ENCODE measurements at places on chromosomes 11 and 22.

GRCh38 chr11:100712583-100712982, 25.5 kb downstream of the ARHGAP42 start:
- no peak for DNase-seq

- no peak for DNase-seq
These were observed 375.6 kb upstream of the C11orf87 start for GRCh38 chr11:109046284-109046992.

DNA sequence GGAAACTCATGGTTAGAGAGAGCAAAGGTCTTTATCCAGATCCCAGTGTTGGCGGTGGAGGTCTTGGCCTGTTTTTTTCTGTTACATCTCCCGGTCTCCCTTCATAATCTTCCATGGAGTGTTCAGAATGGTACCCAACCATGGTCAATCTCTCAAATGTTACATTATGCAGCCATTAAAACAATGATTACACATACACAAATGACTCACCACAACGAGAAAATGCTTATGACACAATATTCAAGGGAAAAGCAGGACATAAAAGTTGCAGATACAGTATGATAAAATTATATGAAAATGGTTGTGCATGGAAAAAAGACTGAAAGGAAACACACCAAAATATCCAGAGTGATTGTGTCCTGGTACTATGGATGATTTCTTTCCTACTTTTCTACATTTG, 17.8 kb upstream of the CSNK1E start:
- DNase-seq, result no peak

DNA sequence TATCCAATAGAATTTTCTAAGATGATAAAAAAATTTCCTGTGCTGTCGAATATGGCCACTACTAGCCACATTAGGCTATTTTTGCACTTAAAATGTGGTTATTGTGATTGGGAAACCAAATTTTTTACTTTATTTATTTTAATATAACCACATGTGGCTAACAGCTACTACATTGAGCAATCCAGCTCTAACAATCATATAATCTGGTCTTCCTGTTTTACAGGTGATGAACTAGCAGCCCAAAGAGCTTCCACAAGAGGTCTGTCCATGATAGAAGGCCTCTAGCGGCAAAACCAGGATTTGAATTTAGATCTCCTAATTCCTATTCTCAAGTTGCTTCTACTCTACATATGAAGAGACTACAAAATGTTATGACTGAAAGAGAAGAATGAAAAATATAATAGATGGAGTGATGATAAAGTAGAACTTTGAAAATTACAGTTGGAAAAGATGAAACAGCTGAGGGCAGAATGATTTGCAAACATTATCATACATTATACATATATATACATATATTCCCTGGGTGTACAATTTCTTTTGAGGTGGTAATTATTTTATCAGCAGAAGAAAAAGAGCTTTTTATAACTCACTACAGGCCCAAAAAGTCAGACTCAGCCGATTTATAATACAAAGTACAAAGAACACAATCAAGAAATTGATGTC, 363.5 kb upstream of the PITPNB start:
- DNase-seq, result no peak

- no peak for DNase-seq
These were observed 664 bp upstream of the PRSS23 start for GRCh38 chr11:86799680-86800075.

DNA sequence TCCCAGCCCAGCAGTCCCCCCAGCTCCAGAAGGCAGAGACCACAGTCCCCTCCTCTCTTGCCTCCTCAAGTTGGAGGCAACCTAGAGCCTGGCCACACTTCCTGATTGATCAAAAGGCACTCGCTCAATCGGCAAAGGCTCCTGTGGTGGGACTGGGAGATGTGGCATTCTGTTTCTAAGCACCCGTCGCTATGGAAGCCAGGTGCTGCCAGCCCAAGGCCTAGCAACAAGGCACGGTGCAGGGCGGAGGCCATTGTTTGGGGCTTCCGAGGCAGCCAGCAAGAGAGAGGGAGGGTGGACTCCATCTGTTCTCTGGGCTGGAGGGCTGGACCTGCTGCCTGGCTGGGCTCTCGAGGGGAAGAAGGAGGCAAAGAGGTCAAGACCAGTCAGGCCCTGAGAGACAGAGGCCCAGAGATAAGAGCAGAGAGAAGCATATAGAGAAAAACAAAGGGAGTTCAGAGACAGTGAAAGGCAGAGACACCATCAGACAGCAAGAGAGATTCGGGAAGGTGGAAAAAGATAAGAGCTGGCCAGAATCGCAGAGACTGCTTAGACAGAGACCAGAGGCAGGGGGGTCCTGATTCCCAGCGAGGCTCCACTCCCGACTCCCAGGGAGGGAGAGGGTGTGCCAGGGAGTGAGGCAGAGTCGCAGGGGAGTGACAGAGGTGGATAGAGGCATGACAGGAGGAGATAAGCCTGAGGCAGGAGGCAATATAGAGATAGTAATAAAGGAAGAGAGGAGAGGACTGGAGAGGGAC, 21.2 kb downstream of the PDE2A start:
- DNase-seq, result no peak

GRCh38 chr11:1263010-1263409, 40.1 kb downstream of the MUC5B start:
- DNase-seq, result peak; percentile 37

GRCh38 chr22:39917197-39917643, 16.3 kb downstream of the GRAP2 start:
- no peak for DNase-seq

DNA sequence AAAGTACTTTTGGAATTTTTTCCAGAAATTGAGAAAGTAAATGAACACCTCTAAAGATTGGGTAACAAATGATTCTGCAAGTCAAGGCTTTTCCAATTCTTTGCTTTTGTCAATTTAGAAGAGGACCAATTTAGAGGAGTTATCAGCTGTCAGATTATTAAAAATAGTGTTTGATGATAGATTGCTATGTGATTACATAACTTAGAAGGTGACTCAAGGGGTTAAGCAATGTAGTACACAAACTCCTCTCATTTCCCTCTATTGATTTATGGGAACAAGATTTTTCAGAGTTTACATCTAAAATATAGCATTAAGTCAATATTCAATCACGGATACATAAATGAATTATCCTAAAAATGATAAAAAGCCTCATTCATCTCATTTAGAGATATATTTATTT, 70.3 kb downstream of the INSC start:
- DNase-seq, result no peak

DNA sequence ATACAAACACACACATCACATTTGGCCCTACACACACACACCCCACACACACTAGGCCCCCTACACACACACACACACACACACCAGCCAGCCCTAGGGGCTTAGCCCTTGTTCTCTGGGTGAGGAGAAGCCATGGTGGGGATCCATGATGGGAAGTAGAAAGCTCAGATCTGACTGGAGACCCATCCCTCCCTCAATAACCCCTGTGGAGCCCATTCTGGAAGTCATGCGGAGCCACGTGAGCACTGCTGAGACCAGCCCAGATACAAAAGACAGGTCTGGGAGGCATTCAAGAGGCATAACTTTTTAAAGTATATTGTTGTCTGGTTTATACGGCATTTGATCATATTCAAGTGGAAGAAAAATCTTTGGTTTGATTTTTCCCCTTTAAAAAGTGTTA, 448.5 kb downstream of the SOX6 start:
- no peak for DNase-seq

DNA sequence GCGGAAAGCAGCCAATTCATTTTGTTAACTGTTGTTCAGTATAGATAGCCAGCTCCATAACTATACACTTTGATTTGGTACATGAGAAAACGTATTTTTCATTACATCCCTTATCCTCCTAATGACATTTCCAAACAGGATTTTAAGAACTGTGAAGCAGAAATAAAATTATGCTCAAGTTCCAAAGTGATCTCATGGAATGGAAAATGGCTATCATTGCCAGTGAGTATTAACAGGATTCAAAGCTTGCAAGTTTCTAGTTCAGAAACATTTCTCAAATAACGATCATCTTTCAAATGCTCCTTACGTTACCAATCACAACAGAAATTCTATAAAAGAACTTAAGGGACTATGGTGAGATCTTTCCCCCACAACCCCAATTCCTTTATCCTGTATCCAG, 53.7 kb downstream of the CADM1 start:
- DNase-seq, result no peak

GRCh38 chr11:45151362-45151982, 5.0 kb downstream of the PRDM11 start:
- no peak for DNase-seq

DNA sequence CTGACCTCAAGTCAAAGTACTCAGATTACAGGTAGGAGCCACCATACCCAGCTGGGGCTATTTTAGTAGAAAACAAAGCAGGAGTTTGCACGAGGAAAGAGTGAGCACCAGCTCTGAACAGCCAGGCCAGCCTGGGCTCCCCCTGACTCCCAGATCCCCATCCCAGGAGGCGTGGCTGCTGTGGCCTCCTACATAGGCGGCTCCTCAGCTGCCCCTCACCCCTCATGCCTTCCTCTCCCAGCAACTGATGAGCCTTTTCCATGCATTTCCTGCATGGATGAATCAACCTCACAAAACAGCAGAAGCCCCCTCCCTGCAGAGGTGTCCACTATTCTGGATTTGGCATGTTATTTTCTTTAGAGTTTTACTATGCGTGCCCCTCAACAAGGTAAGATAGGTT, 10.5 kb upstream of the FLRT1 start:
- DNase-seq, result no peak

GRCh38 chr11:70656252-70656651, 257.9 kb downstream of the CTTN start:
- no peak for DNase-seq

- DNase-seq, result no peak
These were observed 17.8 kb downstream of the CHORDC1 start for GRCh38 chr11:90204832-90205646.

DNA sequence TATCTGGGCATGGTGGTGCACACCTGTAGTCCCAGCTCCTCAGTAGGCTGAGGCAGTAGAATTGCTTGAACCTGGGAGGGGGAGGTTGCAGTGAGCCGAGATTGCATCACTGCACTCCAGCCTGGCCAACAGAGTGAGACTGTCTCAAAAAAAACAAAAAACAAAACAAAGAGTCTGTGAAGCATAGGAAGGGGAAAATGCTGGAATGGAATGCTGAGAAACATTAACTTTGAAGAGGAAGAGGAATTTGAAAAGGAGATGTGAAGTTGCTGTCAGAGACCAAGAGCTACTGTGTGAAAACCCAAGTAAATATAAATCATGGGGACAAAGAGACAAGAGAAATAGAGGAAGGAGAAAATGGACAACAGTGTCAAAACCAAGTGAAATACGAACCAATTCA, 455.1 kb upstream of the ARHGAP42 start:
- DNase-seq, result no peak

- DNase-seq, result no peak
These were observed 20.5 kb upstream of the SORL1-AS1 start for GRCh38 chr11:121473064-121473777.

DNA sequence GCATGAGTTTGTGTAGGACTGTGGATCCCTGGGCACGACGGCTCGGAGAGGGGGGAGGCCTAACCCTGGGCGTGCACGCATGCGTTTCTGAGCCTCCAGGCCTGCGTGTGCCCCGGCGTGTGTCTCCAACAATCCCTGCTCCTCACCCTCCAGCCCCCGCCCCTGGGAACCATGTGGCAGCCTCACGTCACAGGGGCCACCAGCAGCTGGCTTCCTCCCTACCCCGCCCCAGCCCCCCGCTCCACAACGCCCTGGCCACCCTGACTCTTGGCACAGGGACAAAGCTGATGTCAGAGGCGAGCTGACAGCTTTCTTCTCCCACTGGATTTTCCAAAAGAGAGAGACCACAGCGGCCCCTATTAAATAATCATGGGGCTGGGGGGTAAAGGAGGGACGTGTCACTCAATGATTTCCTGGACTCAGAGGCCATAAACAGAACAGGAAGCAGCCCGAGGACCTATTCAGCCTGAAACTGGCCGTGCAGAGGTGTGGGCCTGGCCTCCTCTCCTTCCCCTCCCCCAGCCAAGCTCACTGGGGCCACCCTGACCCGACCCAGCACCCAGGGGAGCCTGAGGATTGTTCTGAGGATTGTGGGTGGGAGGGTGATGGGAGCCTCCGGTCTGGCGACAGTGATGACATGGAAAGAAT, 6.8 kb upstream of the LIF start:
- no peak for DNase-seq

DNA sequence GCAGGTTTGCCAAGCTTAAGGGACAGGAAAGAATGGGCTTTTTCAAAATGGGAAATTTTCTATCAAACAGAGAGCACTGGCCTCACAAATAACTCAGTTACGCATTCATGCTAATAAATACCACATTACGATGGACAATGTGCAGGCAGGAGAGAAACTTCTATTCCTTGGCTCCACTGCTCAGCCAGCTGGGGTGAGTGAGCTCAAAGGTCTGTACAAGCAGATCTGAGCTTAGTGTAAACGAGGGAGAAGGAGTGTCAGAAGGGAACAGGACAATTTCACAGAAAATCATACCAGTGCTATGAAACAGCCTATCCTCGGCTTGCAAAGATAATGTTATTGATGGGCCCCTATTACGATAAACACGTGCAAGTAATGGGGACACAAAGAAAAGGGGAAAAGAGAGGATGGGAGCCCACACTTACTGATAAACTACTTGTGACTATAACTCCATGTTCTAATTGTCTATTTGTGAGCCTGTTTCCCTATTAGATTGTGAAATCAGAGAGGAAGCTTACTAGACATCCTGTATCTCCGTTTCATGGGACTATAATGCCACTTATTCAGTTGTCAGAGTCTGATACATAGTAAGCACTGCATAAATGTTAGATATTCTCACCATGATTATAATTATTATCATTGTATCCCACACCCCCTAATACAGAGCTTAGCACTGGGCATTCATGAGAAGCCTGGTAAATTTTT, 46.3 kb downstream of the AMOTL1 start:
- no peak for DNase-seq

DNA sequence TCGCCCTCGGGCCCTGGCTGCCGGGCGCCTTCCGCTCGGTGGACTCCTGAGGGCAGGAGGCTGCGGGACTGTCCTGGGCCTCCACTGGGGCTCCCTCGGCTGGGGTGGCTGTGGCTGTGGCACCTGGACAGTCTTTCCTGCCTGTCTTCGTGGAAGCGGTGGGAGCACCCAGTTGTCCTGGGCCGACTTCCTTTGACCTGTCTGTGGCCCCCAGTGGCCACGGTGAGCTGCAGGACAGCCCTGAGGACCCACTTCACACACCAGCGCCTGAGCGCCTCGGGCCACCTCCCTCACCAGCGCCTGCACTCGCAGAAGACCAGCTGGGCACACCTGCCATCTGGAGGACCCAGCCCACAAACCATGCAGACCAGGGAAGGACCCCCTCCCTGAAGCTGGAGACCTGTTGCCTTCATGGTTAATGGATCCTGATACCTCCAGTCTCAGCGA, 1.8 kb upstream of the EPS8L2 start:
- DNase-seq, result no peak

DNA sequence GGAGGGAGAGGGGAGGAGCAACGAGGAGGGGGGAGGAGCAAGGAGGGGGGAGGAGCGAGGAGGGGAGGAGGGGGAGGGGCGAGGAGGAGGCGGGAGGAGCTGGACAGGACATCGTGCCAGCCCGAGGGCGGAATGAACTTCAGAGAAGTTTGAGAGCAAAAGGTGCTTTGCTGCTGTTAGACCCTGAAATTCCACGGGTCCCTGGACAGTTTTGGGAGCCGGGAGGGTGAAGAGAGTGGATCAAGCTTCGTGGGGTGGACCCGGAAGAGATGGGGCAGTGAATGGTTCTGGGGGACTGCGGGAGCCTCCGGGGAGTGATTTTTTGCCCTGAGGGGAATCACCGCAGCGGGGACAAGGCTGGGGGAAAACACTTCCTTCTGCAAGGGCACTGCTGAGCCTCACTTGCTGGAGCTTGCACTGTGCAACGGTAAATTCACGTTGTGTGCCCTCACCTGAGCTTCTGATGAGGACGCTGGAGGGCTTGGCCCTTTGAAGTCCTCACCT, 10.7 kb upstream of the NLRP6 start:
- DNase-seq, result peak; percentile 78

GRCh38 chr11:77406396-77406795, 67.5 kb downstream of the PAK1 start:
- no peak for DNase-seq
